AG04450 (cell line): ENCODE measurements at places on chromosomes 1 and 21.

DNA sequence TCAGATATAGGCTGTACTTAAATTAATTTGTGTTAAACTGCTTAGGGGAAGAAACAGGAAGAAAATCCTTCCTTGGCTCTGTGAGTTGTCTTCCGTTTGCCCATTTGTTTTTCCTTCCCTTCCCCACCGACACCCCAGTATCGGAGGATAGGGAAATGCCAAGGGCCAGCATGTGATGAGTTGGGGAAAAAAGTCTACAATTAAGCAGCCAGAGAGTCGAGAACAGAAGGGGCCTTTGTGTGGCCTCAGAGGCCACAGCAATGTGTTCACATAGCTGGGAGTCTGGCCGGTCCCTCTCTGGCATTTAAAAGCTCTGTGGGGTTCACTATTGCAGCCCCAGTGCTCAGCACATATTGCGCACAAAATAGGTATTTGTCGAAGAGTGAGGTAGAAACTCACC lies 489.3 kb downstream of the MATN1 start:
- no peak for DNase-seq

GRCh38 chr1:243580072-243580471 lies 270.0 kb downstream of the AKT3 start:
- DNase-seq, result no peak

- no peak for DNase-seq
These were observed 26.0 kb upstream of the KCNK2 start for GRCh38 chr1:215056584-215056983.

DNA sequence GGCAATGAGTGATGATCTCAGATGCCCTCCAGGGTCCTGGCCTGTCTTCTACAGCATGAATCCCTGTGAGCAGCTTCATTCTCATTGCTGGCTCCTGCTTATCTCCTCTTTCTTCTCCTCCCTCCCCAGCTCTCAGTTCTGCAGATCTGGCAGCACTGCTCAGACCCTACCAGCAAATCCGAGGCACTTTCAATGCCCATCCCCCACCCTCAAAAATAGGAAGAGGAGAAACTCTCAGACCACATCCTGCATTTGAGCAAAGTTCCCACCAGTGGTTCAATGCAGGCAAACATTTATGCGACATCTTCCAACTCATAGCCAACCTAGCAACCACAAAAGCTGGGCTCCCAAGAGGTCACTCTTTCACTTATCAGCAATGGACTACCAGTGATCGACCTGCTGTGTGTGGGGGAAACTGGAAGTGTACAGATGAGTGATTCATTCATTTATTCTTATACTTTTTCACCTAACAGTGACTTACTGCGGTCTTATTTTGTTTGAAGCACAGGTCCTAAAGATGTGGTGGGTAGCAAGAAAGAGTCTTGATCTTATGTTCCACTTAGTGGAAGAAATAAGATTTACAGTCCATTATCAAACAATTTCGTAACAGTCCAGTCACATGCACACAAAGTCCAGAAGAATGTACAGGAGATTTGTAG lies 5.8 kb upstream of the CHI3L2 start:
- DNase-seq, result no peak

DNA sequence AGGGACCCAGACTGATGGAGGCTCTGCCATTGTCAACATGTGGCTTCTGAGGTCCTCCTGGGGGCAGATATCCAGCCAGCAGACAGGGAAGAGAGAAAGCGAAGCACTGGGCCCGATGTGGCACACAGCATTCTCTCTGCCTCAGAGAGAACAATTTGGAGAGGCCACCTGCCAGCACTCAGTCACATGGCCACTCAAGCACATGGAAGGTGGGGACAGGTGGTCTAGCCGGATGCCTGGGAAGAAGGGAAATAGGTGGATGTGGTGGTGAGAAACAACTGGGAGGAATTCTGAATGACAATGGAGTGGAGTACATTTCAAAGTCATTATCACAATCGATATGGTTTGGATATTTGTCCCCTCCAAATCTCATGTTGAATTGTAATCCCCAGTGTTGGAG lies 109.0 kb downstream of the UBE2U start:
- DNase-seq, result no peak

GRCh38 chr21:16002874-16003466 lies 273.2 kb downstream of the USP25 start:
- DNase-seq, result no peak

DNA sequence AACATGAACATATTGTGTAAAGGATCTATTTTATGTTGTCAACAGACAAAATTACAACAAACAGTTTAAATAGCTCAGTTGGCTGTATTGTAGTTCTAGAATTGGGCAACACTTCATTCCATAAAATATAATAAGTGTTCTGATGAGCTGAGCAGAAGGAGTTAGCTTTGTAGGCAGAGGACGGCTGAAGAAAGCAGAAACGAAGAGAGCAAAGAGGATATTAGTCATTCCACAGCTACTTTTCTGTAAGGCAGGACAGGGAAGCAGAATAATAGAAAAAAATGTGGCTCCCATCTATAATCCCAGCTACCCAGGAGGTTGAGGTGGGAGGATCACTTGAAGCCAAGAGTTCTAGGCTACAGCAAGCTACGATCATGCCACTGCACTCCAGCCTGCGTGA lies 20.2 kb upstream of the IVNS1ABP start:
- no peak for DNase-seq

DNA sequence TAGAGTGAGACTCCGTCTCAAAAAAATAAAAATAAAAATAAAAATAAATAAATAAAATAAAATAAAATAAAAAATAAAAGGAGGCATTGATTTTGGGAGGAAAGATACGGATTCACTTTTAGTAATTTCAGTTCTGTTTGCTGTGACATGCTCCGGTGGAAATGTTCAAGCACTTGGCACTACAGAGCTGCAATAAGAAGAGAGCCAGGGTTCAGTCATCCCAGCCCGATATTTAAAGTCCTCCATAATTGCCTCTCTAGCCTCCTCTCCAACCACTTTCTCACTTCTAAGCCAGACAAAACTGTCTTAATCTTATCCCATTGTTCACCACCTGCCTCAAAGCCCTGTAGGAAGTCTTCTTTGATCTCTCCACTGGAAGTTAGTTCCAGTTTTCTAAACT lies 55.0 kb upstream of the MACF1 start:
- DNase-seq, result no peak

DNA sequence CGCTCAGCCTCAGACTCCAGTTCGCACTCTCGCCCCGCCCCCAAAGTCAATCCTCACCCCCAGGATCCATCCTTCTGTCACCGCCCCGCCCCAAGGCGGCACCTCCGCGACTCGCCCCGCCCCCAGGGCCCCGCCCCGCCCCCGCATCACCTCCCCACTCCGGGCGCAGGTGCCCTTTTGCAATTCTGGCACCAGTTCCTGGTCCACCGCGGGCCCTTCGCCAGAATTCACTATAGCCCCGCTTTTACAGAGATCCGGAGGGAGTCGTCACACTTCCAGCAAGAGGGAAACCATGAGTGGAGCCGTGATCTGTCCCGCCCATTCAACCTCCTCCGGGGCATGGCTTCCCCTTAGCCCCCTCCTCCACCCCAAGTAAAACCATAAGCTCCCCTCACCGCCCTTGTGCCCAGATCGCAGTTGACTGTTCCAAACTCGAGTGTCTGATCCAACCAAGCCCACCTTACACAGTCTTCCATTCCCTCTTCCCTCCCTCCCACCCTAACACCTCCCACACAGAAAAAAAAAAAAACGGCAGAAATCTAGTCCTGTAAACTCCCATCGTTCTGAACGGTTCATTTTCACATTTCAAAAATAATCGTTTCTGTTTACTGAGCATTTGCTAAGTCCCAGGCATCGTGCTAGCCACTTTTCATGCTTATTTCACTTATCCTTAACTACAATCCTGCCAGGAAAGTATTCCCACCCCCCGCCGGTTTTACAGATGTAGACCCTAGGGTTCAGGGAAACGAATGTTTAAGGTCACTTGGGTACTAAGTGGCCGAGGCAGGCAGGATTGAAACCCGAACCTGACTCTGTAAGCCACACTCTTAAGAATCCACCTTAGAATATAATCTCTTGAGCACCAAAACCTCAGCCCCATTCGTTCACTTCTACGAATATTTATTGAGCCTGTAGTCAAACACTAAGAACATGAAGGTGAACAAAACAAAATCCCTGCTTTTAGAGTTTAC lies 1.3 kb upstream of the DNAJC16 start:
- DNase-seq, result no peak

DNA sequence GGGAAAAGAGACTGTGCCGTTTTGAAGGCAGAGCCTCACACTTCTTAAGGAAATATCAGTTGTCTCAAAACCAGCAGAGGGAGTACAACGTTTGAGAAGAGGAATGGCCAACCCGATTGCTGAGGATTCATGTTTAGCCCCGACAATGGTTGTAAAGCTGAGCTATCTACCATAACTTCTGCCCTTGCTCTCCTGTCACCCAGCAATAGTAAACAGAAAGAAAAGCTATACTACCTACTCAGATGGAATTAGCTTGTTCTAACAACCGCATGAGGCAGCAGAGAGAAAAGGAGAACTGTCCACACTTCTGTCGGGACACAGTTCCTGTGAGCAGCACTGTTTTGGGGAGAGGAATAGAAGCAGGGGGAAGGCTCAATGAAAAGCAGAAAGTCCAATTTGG lies 91.2 kb downstream of the SLC45A1 start:
- no peak for DNase-seq

GRCh38 chr1:15206418-15207030 lies 40.5 kb upstream of the FHAD1 start:
- peak; percentile 18 for DNase-seq

DNA sequence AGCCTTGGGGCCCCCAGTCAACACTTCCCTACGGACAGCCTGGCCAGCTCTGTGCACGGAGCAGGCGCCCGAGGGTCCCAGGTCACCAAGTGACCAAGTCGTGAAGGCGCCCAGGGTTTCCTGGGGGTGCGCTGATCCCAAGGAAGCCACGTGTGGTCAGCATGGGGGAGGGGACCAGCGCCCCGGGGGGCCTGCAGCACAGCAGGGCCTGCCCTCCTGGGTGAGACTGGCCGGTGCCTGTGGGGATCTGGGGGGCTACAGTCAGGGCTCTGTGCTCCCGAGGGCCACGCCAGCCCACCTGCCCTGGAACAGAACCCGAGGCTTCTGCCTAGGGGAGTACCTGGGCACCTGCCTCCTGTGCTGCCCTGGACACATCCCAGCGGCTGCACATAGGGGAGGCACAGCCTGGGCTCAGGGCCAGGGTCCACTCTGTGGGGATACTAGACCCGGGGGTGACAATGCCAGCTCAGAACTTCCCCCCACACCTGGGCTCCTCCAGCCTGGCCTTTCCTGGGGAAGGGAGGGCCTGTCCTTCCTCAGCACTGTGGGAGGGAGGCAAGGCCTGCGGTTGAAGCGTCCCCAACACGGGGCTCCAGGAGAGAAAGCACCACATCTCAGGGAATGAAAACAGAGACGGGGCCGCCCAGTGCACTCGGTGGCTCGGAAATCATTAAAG lies 6.2 kb upstream of the POFUT2 start:
- DNase-seq, result no peak

DNA sequence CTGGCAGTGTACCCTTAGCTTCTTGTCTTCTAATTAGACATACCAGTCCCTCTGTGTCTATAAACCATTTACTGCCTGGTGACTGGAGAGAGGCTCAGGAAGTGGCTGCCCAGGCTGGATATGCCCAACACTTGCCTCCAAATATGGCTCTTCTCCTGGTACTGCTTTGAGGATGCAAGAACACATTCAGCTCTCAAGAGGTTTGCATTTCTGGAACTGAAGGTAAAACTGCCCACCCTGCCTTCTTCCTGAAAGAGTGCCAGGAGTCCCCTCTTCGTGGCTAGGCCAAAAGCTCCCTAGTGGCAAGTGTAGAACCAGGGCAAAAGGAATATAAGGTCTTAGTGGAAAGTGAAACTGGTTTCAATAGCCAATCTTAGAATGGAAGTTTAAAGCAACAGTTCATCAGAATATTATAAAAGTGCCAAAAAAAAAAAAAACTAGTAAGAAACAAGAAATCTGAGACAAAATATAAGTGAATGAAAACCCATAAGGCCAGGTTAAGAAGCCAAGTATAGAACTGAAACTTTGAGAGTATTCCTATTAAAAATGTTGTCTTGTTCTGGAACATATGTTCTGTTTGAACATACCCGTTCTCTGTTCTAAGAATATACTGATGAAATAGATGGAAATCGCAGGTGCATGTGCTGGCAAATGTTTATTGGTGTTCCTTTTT lies 77.2 kb upstream of the CTTNBP2NL start:
- DNase-seq, result no peak

DNA sequence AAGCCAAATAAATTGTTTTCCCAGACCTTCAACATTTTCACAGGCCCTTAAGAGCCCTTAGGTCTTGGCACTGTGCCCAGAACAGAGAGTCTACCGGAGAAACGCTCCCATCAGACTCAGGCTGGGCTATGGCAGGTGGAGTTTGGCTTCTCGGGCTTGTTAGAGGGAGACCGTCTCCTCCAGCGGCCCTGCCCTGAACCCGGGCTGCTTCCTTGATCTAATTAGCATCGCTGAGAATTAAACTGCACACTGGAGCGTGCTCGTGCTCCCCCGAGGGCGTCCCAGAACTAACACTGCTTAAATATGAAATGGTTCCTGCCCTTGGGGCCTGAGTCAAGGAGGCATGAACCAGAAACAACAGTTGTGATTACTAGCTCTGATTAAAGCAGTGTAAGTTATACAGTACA lies 634.4 kb downstream of the MATN1 start:
- no peak for DNase-seq

DNA sequence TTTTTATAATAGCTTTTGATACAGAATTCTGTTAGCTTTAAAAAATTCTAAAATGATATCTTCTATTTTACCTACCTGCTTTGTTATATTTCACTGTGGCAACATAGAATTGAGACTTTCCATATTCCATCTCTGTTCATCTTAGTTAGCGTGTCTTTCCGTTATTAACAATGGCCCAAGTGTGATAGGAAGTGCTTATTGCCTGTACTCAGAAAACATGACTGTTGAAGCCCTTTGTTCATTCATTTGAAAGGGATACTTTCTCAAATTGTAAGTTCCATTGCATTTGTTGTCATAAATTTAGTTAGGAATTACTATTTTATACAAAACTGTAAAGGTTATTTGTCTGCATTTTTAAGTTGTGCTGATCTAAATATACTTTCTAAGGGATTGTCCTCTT lies 73.1 kb downstream of the LAMC1 start:
- DNase-seq, result no peak

DNA sequence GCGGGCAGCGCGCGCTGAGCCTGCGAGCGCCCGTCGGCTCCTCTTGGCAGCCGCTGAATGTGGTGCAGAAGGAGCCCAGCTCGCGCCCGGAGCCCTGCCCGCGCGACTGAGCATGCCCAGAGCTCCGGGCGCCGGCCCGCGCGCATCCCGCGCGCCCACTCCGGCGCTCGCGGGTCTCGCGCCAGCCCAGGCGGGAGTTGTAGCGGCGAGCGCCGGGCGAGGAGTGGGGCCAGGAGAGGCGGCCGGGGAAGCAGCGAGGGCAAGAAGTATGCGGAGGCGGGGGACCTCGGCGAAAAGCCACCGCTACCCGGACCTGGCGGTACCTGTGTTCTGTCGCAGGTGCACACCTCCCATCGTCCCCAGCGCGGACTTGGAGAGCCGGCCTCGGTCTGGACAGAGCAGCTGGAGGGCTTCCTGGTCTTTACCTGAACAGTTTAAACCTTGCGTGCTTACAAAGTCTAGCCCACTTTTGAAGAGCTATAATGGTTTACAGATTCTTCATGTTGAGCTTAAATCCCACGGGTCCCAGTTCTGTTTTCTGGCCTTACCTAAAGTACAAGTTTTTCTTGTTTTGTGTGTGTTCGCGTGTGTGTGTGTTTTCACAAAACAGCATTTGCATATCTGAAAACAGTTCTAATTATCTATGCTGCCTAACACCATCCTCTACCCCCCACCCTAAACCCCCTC lies at the start of gene DDAH1:
TSS of gene DDAH1 (minus strand) at position 61 of the 687 bp plus-strand sequence. CDS start 114 bp downstream, outside the sequence.
- DNase-seq, result no peak
